Ureter (tissue), 1 donor: ENCODE measurements at places on chromosomes 11 and 22.

DNA sequence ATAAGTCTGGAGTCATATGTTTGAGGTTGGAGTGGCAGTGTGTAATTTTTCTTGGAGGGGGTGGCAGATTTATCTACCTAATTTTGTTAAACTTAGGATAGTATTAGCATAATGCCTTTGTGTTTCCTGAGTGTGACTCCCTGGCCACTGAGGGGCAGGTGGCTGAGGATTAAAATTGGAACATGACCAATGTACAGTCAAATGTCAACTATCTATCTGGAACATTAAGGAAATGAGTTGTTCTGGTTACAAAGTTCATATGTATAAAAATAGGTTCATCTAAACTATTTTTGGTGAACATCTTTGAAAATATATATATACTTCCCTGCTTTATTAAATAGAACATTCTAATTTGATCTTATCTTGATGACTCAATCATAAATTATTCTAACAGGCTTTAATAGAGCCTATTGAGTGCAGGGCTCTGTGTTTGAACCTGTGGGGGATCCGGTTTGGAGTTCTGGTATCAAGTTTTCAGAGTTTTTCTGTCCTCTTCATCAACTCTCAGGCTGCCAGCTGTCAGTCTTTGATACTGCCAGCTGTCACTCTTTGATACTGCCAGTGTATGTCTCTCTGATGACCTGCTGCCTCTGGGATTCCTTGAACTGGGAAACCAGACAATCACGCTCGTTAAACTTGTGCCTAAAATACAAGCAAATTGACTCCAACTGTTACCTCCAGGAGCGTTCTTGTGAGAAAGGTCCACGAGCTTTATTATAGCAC is 309.6 kb downstream of the METTL15 start:
- DNase-seq = no peak

DNA sequence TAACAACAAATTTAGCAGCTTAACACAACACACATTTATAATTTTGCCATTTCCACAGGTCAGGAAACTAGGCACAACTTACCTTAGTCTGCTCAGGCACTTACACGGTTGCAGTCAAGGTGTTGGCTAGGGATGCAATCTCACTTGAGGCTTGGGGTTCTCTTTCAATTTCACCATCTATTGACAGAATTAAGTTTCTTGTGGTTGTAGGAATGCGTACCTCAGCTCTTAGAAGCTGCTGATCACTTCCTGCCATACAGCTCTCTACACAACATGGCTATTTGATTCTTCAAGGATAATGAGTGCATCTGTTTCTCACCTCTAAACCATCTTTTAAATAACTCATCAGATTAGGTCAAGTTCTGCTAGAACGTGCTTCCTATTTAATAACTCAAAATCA is 968.1 kb downstream of the LRRC4C start:
- DNase-seq = no peak

- DNase-seq = no peak
These were observed 33.4 kb upstream of the MICAL2 start for GRCh38 chr11:12076840-12077534.

DNA sequence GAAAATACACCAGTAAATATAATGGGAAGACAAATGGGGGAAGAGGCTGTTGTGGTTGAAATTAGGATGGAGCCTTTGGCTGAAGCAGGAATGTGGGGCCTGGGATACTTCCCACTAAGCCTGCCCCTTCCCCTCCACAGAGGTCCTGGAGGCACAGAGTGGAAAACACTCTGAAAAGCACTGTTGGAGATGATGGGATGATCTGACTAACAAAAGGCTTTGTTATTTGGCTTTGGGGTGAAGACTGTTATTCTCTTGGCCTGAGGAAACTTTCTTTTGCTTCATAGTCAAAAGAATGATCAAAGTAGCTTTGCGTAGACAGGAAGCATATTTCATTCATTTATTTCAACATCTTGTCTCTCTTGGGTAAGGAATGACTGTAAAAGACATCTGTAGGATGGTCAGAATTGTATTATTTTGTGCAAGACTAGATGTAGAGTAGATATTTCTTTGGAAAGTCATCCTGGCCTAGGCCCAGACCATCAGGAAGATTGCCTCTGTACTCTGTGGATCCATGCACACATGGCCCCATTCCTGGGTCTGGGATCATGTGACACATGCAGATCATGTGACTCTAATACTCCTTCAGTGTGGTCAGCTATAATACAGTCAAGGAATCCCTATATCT is 111.4 kb downstream of the SPON1 start:
- no peak for DNase-seq

GRCh38 chr11:104254347-104254746 is 90.4 kb upstream of the PDGFD start:
- DNase-seq = no peak

- DNase-seq = no peak
These were observed 71.3 kb downstream of the BCR start for GRCh38 chr22:23251445-23252093.

GRCh38 chr11:101341578-101341977 is 212.0 kb upstream of the PGR start:
- DNase-seq = no peak

DNA sequence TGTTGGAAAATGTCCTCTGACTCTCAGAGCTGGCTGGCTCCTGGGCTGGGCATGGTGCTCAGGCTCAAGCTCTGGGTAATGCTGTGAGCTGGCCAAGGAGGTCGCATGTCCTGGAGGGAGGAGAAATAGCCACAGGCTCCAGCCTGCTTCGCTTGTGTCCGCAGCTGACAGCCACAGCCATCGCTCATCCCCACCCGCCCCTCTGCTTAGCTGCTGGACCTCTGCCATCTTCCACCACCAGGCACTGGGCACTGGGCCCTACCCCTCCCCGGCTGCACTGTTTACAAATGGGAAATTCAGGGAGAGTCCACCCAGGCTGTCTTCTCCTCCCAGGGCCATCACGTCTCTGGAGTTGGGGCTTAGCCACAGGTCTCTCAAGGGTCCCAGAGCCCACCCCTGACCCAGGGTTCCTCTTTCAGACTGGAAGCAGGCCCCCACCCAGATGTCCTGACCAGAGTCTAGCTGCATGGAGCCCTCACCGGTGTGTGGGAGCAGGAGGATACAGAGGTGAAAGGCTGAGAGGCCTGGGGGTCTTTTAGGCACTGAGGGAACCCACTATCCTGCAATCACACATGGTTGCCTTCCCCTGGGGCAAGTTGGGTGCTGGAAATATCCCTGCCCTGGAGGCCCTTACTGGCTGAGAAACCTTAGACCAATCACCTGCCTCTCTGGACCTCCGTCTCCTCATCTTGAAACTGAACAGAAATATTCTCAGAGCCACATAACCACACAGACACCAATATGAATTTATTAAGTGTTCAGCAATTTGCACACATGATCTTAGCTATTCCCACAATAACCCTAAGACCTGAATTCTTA is 62.7 kb downstream of the CD82 start:
- DNase-seq = peak; percentile 79
